Muscle of leg (tissue), 16 donors: ENCODE measurements at places on chromosomes 12 and 14. TPM values are rescaled to one million over a fixed set of nuclear protein-coding genes. Genes with fewer than 3 reads are reported as not detected.

KRT2 gene
- total RNA-seq, result not detected

PIWIL1 gene
- total RNA-seq, result 0.13 TPM

MDM2 gene
- total RNA-seq, result 61.8 TPM

EID3 gene
- total RNA-seq, result 2.7 TPM

SIX6 gene
- total RNA-seq, result not detected

PLCZ1 gene
- total RNA-seq, result not detected

UBR7 gene
- total RNA-seq, result 20.6 TPM

IL22 gene
- total RNA-seq, result not detected

MORN3 gene
- 0.13 TPM for total RNA-seq

LBHD2 gene
- 0.09 TPM for total RNA-seq

KRT75 gene
- not detected for total RNA-seq
